H9 (cell line): ENCODE measurements at places on chromosomes 4 and X.

DNA sequence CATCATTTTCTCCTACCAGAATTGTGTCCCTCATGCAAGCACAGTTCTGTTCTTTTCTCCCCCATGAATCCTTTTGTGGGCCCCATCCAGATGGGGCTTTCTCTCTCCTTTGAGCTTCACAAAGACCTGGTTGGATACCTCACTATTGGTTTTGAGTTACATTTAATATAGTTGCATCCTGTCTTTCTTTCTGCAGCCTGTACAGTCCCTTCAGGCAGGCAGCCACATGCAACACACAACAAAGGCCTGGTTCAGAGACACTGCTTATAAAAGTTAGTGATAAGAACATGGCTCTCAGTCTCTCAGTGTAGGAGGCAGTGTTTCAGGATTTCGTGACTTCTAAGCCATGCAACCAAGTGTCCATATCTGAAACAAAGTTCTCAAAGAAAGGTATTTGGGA lies 70.6 kb upstream of the PAGE3 start:
- H3K27ac ChIP-seq: no peak overlapping the region
- H3K4me3 ChIP-seq: no peak overlapping the region
- H3K36me3 ChIP-seq: peaks cover 22% of the 10 kb centered on the region
- H3K4me1 ChIP-seq: no peaks in the 10 kb centered on the region
- H3K27me3 ChIP-seq: no peaks in the 10 kb centered on the region
- no peak for DNase-seq

DNA sequence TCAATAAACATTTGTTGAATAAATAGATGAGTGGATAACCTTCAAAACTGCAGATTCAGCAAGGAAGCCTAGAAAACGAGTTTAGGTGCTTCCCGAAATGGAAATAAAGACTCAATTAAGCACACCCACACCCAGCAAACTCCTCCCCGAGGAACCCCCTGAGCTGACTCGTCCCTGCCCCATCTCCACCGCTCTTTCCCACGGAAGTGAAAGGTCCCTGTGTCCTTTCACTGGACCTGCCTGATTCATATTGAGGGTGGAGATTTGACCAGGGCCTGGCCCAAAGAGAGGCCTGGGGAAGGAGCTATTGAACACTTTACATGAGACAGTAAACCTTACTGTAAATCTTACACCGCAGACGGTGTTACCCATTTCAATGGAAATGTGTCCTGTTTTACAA lies 129.1 kb downstream of the CPZ start:
- H3K36me3 ChIP-seq: no peaks in the 10 kb centered on the region
- no peak for DNase-seq
- no peaks in the 10 kb centered on the region; the same call in 1 of the 2 replicates for H3K4me1 ChIP-seq
- no peaks in the 10 kb centered on the region for H3K27me3 ChIP-seq

DNA sequence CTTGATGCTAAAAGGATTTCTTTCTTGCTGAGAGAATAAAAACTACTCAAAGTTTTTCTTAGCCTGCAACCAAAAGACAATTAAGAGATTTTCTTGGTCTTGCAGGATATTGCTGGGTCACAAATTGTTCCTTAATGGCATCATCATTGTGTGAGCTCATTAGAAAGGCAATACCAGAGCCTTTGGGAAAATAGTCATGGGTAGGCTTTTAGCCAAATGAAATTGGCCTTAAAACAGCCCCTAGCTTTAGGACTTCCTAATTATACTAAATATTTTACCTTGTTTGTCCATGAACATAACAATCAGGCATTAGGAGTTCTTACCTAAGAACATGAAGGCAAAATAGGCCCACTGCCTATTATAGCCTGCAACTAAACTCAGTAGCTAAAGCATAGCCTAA lies 10.4 kb upstream of the FAM13A start:
- H3K27me3 ChIP-seq: no peaks in the 10 kb centered on the region
- H3K4me3 ChIP-seq: no peak overlapping the region
- H3K4me1 ChIP-seq: no peaks in the 10 kb centered on the region

GRCh38 chr4:113575401-113575800 lies 186.1 kb downstream of the CAMK2D start:
- H3K4me1 ChIP-seq: no peaks in the 10 kb centered on the region
- H3K27ac ChIP-seq: no peak overlapping the region
- no peaks in the 10 kb centered on the region for H3K36me3 ChIP-seq
- no peak for DNase-seq
- H3K4me3 ChIP-seq: no peak overlapping the region
- no peaks in the 10 kb centered on the region for H3K27me3 ChIP-seq

GRCh38 chr4:100421361-100421978 lies 96.4 kb downstream of the EMCN start:
- no peaks in the 10 kb centered on the region for H3K27me3 ChIP-seq
- H3K4me3 ChIP-seq: no peak overlapping the region
- DNase-seq: no peak
- H3K27ac ChIP-seq: no peak overlapping the region
- no peaks in the 10 kb centered on the region for H3K36me3 ChIP-seq

DNA sequence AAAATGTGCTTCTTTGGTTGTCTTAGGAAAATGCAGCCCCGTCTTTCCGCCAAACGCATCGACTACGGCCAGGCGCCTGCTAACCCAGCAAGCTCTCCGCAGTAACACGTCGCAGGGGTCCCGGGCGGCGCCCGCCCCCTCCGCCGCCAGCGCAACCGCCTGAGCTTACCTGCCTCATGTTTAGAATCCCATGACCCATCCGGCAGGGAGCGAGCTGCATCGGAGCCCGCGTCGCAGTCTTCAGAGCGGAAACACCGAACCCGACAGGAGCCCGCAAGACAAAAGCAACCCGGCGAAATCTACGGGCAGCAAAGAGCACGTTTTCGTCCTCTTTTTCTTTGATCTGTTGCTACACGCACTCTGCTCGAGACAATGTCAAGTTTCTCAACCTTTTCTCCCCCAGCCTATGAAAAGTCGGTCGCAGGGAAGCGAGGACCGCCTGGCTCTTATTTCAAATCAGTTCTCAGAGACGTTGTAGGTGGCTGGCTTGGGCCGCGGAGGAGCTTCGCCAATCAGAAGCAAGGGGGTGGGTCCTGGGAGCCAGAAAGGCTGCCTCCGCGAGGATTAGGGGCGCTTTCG lies at the start of gene MID1:
Gene MID1, minus strand, starts transcription at position 465 of the 579 bp plus-strand sequence. CDS start 53,038 bp downstream, outside the sequence.
- peak within 1 kb of the TSS; percentile 88 for H3K27ac ChIP-seq
- H3K36me3 ChIP-seq: peaks cover 6% of the 10 kb centered on the region; the same call in 1 of the 2 replicates
- H3K4me3 ChIP-seq: peak within 1 kb of the TSS; percentile 85
- H3K4me1 ChIP-seq: peaks cover 7% of the 10 kb centered on the region; the same call in 1 of the 2 replicates
- DNase-seq: peak; percentile 82
- H3K27me3 ChIP-seq: no peaks in the 10 kb centered on the region

- H3K4me1 ChIP-seq: no peaks in the 10 kb centered on the region
- no peak for DNase-seq
- no peak overlapping the region for H3K4me3 ChIP-seq
- H3K27ac ChIP-seq: no peak overlapping the region
Observed at GRCh38 chr4:82171531-82172155, 202.1 kb downstream of the HNRNPD start.

GRCh38 chr4:107519053-107519452 lies 201.0 kb downstream of the PAPSS1 start:
- H3K4me1 ChIP-seq: no peaks in the 10 kb centered on the region
- H3K27me3 ChIP-seq: no peaks in the 10 kb centered on the region

DNA sequence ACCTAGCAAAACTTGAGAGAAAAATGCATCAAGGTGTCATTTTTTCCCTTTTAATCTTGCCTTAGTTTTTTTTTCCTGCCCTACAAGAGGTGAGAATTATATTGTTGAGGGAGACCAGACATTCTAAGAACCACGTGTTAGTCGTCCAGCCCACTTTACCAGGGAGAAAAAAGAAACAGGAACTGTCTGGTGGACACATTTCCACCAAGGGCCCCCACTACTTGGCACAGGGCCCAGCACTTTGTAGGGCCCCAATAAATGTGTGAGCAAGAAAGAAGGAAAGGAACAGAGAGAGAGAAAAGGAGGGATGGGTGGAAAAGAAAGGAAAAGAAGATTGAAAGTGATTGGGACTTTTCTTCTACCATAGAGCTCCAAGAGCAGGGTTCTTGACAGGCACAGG lies 3.9 kb upstream of the EGFL6 start:
- no peak for DNase-seq
- H3K4me3 ChIP-seq: no peak overlapping the region
- no peak overlapping the region for H3K27ac ChIP-seq
- H3K36me3 ChIP-seq: no peaks in the 10 kb centered on the region
- H3K27me3 ChIP-seq: peaks cover 14% of the 10 kb centered on the region

DNA sequence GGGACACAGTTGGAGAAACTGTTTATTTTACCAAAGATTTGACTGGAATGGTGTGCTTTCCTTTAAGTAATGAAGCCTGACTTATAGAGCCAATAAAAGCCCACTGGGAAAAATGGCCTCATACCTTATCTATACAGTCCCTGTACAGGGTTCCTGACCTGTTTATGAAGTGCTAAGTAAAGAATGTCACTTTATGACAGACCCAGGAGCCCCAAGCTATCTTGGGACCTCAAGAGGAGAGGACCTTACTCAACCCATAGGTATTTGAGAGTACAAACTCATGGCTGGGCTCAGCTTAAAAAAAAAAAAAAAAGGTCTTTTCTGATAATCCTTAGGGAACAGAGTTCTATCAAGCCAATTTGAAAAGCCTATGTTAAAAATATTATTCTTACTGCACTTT lies 1389.3 kb downstream of the RAPGEF2 start:
- no peaks in the 10 kb centered on the region for H3K4me1 ChIP-seq
- H3K4me3 ChIP-seq: no peak overlapping the region
- no peak for DNase-seq
- H3K27me3 ChIP-seq: no peaks in the 10 kb centered on the region
- H3K36me3 ChIP-seq: peaks cover 14% of the 10 kb centered on the region
- H3K27ac ChIP-seq: no peak overlapping the region
